Karpas-422 (cell line): ENCODE measurements at places on chromosomes 1 and 21. TPM values are rescaled to one million over a fixed set of nuclear protein-coding genes. Genes with fewer than 3 reads are reported as not detected.
A peak's percentile ranks its signal among the peaks of the same experiment; 100 is the strongest.

DNA sequence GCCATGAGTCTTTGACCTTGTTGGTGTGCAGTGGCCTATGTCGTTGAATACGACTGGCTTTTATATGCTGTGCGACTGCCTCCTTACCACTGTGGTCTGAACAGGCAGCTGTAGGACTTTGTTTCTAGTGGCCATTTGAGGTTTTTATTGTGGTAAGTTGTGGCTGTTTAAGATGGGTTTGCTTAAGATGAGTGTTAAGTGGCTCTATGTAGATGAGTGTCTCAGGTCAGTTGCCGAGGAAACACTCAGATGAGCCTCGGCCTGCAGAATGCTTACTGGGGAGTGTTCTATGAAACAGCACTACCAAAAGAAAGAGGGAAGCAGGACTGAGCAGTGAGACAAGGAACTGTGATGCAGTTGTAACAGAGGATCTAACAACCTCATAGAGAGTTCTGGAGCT is 14.9 kb upstream of the CD1C start:
- no peak overlapping the region for H3K27ac ChIP-seq
- peak; percentile 40 for DNase-seq
- no peaks in the 10 kb centered on the region for H3K36me3 ChIP-seq
- H3K4me3 ChIP-seq, result no peak overlapping the region
- H3K27me3 ChIP-seq, result no peaks in the 10 kb centered on the region

DNA sequence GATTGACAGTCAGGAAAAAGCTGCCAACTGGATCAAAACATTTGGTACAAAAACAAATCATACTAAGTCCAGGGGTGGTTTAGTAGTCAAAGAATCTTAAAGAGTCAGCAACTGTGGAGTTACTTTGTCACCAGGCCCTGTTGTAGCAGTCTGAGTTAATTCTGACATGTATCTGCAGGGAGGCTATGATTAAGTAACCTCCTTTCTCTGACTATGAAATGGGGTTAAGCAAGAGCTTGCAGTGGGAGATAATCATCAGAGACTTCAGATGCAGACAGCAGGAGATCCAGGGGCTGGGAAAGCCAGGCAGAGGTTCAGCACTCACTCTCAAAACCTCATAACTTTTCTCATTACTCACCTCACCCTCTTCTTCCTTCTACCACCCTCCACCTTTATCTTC is 99.2 kb upstream of the BTG3 start:
- H3K27me3 ChIP-seq, result no peaks in the 10 kb centered on the region
- no peaks in the 10 kb centered on the region for H3K36me3 ChIP-seq
- H3K27ac ChIP-seq, result no peak overlapping the region
- no peaks in the 10 kb centered on the region for H3K4me1 ChIP-seq
- no peak overlapping the region for H3K4me3 ChIP-seq

DNA sequence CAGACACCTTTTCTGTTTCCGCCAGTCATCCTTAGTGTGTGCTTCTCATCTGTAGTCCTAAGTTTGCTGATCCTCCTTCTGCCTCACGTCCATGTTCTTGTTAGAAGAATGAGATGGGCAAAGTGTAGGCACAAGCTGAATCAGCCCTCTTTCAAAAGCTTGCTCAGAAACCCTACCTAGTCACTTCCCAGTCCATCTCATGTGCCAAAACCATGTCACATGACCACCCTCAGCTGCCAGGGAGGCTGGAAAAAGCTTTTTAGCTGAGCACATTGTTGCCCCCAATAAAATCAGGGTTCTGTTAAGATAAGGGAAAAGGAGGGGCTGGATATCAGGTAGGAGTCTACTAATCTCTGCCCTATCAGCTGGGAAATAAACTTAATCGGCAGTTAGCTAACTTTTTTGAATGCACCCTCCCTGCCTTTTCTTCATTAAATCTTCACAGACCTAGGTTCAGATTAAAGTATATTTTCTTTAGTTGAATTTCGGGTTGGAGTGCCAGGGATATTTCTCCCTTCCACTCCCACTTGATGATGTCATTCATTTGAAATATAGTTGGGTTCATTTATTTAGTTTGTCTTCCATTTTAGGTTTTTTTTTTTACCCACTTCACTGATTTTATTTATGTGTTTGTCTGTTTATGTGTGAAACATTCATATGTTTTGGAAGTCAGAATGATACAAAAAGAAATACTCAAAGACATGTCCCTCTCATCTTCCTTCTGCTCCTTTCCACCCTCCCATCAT is 129.2 kb downstream of the ROR1 start:
- no peaks in the 10 kb centered on the region for H3K36me3 ChIP-seq
- no peak overlapping the region for H3K27ac ChIP-seq
- peaks cover 6% of the 10 kb centered on the region for H3K4me1 ChIP-seq
- H3K4me3 ChIP-seq, result no peak overlapping the region

The AUNIP gene
- total RNA-seq, result 7.2 and 11.6 TPM in 2 replicates

The FAM151A gene
- total RNA-seq, result not detected in 2 replicates
